ENCODE measurements at places on chromosomes 7 and 10.

- DNase-seq: no peak
Observed at GRCh38 chr7:156055206-156055822, 243.1 kb upstream of the SHH start.

- DNase-seq: no peak
Observed at GRCh38 chr7:27651702-27652101, 11.0 kb downstream of the HIBADH start.

DNA sequence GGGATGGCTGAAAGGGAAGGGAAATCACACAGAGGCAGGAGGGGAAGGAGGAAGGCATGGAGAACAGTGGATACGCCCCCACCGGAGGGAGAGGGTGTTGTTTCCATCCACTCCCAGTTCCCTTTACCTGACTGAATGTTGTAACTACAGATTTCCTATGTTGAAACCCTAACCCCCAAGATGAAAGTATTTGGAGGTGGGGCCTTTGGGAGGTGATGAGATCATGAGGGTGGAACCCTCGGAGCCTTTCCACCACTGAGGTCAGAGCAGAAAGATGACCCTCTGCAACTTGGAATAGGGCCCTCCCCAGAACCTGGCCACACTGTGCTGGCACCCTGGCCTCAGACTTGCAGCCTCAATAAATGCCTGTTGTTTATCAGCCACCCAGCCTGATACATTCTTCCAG, 48.6 kb upstream of the CNPY1 start:
- no peak for DNase-seq

- no peak for DNase-seq
Observed at GRCh38 chr10:132311338-132311939, 3.7 kb upstream of the STK32C start.

GRCh38 chr10:114685456-114685855, 27.4 kb upstream of the ABLIM1 start:
- DNase-seq: no peak

DNA sequence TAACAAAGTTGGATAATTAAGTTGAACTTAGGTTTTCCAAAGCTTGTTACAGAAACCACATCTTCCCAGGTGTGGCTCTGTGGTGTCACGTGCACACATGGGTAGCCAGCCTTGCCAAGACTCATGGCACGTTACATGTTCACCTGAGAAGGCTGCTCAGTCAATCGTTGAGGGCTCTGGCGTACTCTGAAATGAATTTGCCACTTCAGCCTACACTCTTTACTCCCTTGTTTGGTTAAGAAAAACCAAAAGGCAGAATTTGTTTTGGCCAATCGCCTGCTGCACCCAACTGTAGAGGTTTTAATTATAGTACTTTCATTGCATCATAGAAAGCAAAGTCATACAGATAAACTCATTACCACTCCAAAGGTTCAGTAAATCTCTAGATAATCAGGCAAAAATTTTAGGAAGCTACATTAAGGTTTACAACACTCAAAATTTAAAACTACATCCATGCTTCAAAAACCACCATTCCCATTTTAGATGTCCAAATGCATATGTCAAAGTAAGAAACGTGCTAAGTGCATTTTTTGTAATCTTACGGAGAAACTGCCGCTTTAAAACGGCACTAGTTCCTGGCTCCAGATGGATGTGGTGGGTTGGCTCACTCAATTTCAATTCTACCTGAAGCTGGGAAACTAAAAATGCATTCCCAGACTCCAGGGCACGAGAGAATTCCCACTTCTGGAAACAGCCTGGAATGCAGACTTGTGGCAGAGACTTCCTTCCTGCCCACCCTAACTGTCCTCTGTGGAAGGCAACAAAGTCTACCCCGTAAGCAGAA, 88.4 kb downstream of the DIP2C start:
- DNase-seq: no peak
